Putamen (tissue), 1 donor: ENCODE measurements at places on chromosomes 7 and 10.

GRCh38 chr10:110007701-110008517 is at the start of gene ADD3:
Gene ADD3, plus strand, starts transcription at chr10:110007984. Its CDS starts 92,670 bp downstream, at chr10:110100654.
- peak; percentile 98 for DNase-seq

GRCh38 chr7:77457779-77458178 is 41.6 kb upstream of the GSAP start:
- DNase-seq: no peak

- DNase-seq: no peak
Measured at GRCh38 chr10:44910602-44911001, 535 bp upstream of the TMEM72 start.

DNA sequence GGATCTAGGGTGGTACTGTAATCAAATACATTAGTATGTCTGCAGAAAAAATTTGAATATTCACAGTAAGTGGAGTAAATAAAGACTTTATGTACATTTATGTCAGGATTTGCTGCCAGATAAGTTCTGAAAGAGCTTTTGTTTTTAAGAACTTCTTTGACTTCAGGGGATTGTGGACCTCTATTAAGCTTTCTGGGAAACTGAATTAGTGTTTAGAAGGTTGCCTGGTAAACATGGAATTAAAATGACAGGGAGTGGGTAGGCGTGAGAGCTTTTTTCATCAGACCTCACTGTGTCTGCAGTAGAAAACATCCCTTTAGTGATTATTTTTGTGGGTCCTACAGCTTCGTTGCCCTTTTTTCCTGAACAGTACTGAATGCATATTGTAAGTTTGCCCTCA is 15.7 kb downstream of the SDHAF3 start:
- DNase-seq: no peak

DNA sequence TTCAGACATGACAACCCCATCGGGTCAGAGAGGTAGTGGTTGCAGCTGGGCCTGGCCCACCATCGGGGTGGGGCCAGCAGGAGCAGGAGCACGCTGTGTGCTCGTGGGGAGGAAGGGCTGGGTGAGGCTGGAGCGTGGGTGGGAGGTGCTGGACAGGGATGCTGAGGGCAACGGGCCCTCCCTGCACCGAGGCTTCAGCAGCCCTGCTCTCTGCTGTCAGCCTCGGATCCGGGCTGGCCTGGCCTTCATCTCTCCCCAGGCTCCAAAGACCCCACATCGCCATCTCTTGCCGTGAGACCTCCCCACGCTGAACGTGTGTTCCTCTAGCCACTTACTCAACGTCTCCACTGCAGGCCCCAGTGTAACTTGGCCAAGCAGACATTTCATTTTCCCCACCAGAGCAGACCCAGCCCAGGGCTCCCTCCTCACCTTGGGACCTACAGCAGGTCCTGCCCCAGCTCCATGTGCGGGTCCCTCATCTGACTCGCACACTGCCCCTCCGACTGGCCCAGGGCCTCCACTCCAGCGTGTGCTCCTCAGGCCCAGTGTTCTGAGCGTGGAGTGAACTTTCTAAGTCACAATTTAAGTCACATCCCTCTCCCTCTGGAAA is 462.4 kb downstream of the DNAJB6 start:
- DNase-seq: no peak

GRCh38 chr7:134636008-134636449 is 10.6 kb upstream of the BPGM start:
- DNase-seq: no peak
